ENCODE measurements at places on chromosomes 5 and 9. TPM values are rescaled to one million over a fixed set of nuclear protein-coding genes. Genes with fewer than 3 reads are reported as not detected.

GRCh38 chr9:112921549-112921948, 30.9 kb upstream of the SLC46A2 start:
- H3K4me1 ChIP-seq: no peaks in the 10 kb centered on the region
- peak; percentile 19 for DNase-seq
- no peak overlapping the region for H3K27ac ChIP-seq
- H3K27me3 ChIP-seq: no peaks in the 10 kb centered on the region

GRCh38 chr9:124320062-124320973, 62.6 kb downstream of the NEK6 start:
- no peaks in the 10 kb centered on the region for H3K27me3 ChIP-seq
- DNase-seq: peak; percentile 67
- no peak overlapping the region for H3K27ac ChIP-seq
- no peak overlapping the region for H3K4me3 ChIP-seq

The SLC6A18 gene
- not detected for total RNA-seq

The DND1 gene
- total RNA-seq: 0.27 TPM

DNA sequence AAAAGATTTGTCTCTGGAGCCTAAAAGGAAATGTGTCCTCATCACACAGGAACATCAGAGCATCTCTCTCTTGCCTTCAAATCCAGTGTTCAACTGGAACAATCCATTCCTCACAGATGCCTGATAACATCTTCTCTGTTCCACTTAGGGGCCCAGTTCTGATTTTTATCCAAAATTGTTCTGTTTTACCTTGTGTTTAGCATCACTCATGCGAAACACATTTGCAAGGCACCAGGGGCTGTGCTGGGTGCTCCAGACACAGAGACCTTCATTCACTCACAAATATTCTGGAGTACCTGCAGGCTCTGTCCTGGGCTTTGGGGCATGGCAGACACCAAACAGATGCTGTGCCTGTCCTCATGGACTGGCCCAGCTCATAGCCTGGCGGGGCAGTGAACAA, 13.8 kb downstream of the GABBR2 start:
- no peaks in the 10 kb centered on the region for H3K27me3 ChIP-seq
- DNase-seq: no peak
- no peaks in the 10 kb centered on the region for H3K4me1 ChIP-seq
- no peaks in the 10 kb centered on the region for H3K36me3 ChIP-seq
- no peak overlapping the region for H3K4me3 ChIP-seq

- H3K4me1 ChIP-seq: no peaks in the 10 kb centered on the region
- no peak overlapping the region for H3K27ac ChIP-seq
- H3K4me3 ChIP-seq: no peak overlapping the region
- H3K27me3 ChIP-seq: no peaks in the 10 kb centered on the region
- no peaks in the 10 kb centered on the region for H3K36me3 ChIP-seq
Measured at GRCh38 chr5:41817625-41818301, 52.5 kb downstream of the OXCT1 start.

- H3K27ac ChIP-seq: no peak overlapping the region
- H3K4me1 ChIP-seq: peaks cover 7% of the 10 kb centered on the region
- H3K4me3 ChIP-seq: no peak overlapping the region
- no peaks in the 10 kb centered on the region for H3K36me3 ChIP-seq
Measured at GRCh38 chr9:81609782-81610739, 79.3 kb downstream of the TLE1 start.

GRCh38 chr5:7705261-7705660, 145.7 kb downstream of the CFAP90 start:
- DNase-seq: no peak
- H3K4me1 ChIP-seq: no peaks in the 10 kb centered on the region
- no peak overlapping the region for H3K4me3 ChIP-seq

The FGF18 gene
- total RNA-seq: 0.20 TPM

The TLE4 gene
- total RNA-seq: 42.4 TPM

DNA sequence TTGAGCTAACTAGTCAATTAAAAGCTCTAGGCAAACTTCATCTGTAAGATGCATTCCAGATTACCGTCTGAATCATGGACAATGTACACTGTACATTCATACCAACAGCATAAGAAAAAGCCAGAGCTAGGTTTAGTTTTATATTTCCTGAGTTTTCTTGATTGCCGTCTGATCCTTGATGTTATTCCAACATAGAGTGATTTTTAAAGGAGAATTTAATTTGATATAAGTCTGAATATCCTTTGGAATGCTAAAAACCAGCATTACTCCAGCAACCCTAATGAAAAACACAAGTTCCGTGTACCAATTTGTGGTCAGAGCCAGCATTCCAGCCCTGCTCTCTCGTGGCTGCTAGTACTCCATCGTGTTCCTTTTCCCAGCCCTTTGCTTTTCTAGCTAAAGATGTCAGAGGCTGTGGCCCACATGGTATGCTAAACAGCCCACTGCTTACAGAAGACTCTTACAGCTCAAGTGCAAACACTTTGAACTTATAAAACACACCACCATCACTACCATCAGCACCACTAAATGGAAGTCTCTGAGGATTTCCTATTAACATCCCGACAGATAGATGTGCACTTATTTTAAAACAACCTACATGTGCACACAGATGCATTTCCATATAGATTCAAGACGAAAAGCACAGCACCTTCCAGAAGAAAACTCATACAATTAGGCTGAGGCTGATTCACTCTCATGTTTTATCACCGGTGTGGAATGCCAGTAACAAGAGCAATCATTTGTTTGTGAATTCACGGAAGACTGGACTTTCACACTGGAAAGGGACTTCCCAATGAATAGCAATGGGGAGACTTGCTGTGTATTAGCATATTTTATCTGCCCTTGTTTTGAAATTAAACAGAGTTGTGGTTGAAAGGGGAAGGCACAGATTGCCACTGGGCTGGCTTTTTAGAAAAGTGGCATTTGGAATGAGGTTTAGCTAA, 246.9 kb upstream of the GAS1 start:
- H3K4me3 ChIP-seq: no peak overlapping the region
- H3K36me3 ChIP-seq: no peaks in the 10 kb centered on the region
- H3K27me3 ChIP-seq: no peaks in the 10 kb centered on the region
- DNase-seq: no peak

DNA sequence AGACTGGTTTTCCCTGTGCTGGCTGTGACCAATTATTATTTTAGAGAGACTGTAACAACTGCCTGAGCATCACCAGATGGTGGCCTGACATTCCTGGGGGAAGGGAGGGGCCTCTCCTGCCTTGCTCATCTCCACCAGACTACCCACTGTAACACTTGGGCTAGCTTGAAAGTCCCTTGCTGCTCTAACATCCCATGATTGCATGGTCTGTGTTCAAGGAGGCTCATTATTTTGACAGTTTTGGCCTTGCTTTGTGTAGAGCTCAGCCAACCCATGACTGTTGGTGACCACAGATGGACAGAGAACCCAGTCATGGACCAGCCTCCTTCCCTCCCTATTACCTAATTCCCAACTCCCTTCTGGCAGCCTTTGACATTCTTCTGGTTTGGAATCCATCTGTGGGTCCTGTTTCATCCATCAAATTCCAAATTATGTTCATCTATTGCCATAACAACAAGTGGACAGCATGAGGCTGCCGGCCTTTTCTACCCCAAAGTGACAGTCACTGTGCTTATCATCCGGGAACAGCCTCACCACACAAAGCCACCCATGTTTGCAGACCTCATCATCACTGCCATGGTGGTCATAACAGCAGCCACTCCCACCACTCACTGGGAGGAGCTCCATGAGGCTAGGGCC, 49.0 kb upstream of the ICE1 start:
- H3K27me3 ChIP-seq: no peaks in the 10 kb centered on the region
- H3K27ac ChIP-seq: no peak overlapping the region
- no peak overlapping the region for H3K4me3 ChIP-seq

DNA sequence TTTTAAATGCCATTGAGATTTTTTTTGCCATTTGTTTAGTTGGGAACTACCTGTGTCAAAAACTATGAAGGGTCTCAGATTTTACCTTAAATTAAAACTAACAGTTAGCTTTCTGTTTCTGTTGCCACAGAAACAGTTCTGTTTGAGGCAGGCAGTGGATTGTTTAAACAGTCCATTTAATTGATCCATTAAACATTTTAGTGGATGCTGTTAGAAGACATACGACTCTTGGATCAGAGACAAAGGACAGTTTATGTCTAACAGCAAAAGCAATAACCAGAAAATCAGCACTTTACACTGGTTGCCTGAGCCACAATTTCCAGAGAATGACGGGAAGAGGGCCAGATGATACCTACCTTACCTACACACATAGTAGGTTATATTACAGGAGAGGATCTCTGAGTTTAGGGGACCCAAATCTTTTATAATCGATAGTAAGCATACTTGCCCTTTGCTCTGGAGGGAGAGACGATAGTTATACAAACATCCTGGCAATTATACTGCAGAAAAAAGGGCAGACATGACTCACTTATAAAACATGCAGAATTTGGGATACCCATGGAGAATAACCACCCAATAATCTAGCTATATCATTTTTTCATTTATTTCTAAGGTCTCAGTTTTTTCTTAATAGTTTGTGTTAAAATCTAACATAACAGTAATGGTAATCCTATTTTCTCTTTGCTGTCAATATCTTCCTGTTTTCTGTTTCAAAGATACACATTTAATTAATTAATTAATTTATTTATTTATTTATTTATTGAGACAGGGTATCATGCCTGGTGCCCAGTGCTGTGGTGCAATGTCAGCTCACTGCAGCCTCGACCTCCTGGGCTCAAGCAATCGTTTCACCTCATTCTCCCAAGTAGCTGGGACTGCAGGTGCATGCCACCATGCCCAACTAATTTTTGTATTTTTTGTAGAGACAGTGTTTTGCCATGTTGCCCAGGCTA, 136.7 kb upstream of the TNFAIP8 start:
- peaks cover 7% of the 10 kb centered on the region for H3K36me3 ChIP-seq
- no peak overlapping the region for H3K27ac ChIP-seq
- no peak overlapping the region for H3K4me3 ChIP-seq
- H3K27me3 ChIP-seq: no peaks in the 10 kb centered on the region

GRCh38 chr5:130270786-130271185, 366.5 kb downstream of the CHSY3 start:
- H3K36me3 ChIP-seq: no peaks in the 10 kb centered on the region
- no peak overlapping the region for H3K27ac ChIP-seq
- no peak overlapping the region for H3K4me3 ChIP-seq
- DNase-seq: no peak
- no peaks in the 10 kb centered on the region for H3K27me3 ChIP-seq

DNA sequence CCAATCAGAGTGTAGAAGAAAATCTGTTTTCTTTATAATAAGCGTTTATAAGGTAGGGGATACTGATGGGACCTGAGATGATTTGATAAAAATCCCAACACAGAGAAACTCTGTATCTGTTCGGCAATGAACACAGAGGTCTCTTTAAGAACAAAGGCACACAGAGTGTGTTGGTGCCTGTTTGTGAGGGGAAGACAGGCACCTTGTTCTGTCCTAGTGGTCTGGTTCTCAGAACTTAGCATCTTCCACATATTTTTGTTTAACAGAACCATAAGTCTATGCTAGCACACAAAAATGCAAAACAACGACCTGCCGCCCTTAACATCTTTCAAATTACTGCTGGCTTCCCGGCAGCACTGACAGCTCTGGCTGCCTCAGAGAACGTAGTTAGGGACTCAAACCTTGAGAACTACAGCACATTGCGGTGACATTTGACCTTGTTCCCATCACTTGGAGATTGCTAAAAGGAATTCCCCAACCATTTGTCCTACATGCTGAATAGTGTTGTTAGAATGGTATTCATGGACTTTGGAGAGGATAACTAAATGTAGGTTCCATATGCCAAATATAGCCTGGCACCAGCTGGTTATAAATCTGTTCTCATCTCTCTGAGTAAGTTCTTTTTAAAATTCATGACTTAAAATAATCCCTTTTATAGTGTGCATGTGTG, 871.7 kb upstream of the TYRP1 start:
- no peak overlapping the region for H3K27ac ChIP-seq
- H3K4me3 ChIP-seq: no peak overlapping the region
- no peaks in the 10 kb centered on the region for H3K27me3 ChIP-seq
- H3K4me1 ChIP-seq: no peaks in the 10 kb centered on the region
- H3K36me3 ChIP-seq: no peaks in the 10 kb centered on the region
- no peak for DNase-seq

The ZNF169 gene
- 4.8 TPM for total RNA-seq

GRCh38 chr9:93259490-93260262, 75.7 kb downstream of the WNK2 start:
- H3K36me3 ChIP-seq: no peaks in the 10 kb centered on the region
- no peaks in the 10 kb centered on the region for H3K4me1 ChIP-seq
- H3K27me3 ChIP-seq: no peaks in the 10 kb centered on the region
- DNase-seq: no peak

The BAG1 gene
- total RNA-seq: 93.2 TPM

GRCh38 chr9:20599195-20599594, 23.1 kb downstream of the MLLT3 start:
- no peak for DNase-seq
- H3K4me3 ChIP-seq: no peak overlapping the region
- H3K27ac ChIP-seq: no peak overlapping the region
- no peaks in the 10 kb centered on the region for H3K4me1 ChIP-seq
- H3K36me3 ChIP-seq: no peaks in the 10 kb centered on the region

DNA sequence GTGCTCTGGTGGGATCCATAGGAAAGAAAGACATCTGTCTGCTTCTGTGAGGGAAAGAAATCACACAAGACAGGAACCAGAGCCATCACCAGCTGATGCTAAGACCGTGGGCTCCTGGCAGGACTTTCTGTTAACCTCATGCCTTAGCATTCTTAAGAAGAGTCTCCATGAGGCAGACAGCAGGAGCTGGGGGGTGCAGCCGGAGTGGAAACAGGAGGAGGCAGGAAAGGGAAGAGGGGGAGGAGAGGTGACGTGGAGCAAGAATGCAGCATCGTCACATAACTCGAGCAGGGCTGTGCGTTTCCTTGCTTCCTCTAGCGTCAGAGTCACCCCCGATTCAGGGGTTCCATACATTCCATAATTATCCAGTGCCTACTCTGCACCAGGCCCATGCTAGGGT, 53.6 kb downstream of the ERGIC1 start:
- no peaks in the 10 kb centered on the region for H3K27me3 ChIP-seq
- H3K27ac ChIP-seq: peak overlapping the region; percentile 76
- no peak for DNase-seq
- H3K4me1 ChIP-seq: peaks cover 42% of the 10 kb centered on the region
- H3K36me3 ChIP-seq: peaks cover 10% of the 10 kb centered on the region

GRCh38 chr5:35861718-35862117, 5.0 kb downstream of the IL7R start:
- H3K4me1 ChIP-seq: peaks cover 20% of the 10 kb centered on the region
- H3K4me3 ChIP-seq: no peak overlapping the region
- no peaks in the 10 kb centered on the region for H3K27me3 ChIP-seq

Data from adrenal gland (tissue), 19 donors.